Stimulated activated CD8-positive, alpha-beta memory T cell treated with anti-CD3 and anti-CD28 coated beads, Interleukin-7, amount 100 ng/mL, for 48 hours (primary cell): ENCODE measurements at places on chromosomes 4 and X.

DNA sequence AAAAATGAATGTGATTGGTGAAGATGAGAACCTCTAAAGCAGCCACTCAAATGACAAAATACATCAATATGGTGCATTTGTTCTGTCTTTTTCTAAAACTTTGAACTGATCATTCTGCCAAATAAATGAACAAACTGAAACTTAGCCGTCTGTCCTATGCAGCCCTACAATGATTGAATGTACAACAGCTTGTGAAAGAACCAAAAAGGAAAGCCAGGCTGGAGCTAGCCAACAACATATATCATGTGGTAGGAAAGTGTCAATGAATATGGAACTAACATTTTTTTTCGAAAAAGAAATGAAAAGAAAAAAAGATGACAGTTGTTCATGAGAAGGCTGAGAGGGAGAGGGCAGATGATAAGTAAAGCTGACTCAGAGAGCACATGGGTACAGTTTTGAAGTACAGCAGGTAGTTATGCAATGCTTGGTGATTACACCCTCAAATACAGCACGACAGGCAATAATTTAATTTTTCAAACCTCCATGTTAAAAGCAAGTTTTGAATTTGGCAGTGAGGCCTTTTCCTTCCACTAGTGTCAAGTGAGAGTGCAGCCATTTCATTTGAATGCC is 21.2 kb upstream of the SLC7A11 start:
- DNase-seq = no peak

- no peak for DNase-seq
Observed at GRCh38 chr4:87018753-87019152, 83.9 kb downstream of the AFF1 start.

- no peak for DNase-seq
Observed at GRCh38 chrX:95427389-95427788, 1257.3 kb upstream of the DIAPH2 start.

GRCh38 chr4:171979461-171979860 is 166.3 kb downstream of the GALNTL6 start:
- no peak for DNase-seq

- no peak for DNase-seq
Observed at GRCh38 chr4:110119337-110119736, 79.1 kb downstream of the ELOVL6 start.

DNA sequence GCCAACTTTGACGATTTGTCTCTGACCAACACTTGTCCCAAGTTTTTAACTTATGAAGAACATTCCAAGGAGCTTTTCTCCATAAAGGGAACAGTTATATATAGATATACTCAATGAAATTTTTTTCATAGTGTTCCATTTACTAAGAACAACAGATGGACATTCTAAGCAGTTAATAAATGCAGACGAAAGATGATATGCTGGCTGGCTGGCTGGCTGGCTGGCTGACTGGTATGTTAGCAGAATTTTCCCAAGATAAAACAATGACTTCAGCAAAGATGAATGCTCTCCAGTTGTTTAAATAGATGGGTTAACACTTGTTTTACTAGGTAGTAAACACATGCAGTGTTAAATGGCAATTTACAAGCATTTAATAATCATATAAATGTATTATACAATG is 62.2 kb downstream of the SPANXN3 start:
- no peak for DNase-seq

- DNase-seq = no peak
Observed at GRCh38 chrX:150352114-150352513, 11.0 kb upstream of the MAMLD1 start.

DNA sequence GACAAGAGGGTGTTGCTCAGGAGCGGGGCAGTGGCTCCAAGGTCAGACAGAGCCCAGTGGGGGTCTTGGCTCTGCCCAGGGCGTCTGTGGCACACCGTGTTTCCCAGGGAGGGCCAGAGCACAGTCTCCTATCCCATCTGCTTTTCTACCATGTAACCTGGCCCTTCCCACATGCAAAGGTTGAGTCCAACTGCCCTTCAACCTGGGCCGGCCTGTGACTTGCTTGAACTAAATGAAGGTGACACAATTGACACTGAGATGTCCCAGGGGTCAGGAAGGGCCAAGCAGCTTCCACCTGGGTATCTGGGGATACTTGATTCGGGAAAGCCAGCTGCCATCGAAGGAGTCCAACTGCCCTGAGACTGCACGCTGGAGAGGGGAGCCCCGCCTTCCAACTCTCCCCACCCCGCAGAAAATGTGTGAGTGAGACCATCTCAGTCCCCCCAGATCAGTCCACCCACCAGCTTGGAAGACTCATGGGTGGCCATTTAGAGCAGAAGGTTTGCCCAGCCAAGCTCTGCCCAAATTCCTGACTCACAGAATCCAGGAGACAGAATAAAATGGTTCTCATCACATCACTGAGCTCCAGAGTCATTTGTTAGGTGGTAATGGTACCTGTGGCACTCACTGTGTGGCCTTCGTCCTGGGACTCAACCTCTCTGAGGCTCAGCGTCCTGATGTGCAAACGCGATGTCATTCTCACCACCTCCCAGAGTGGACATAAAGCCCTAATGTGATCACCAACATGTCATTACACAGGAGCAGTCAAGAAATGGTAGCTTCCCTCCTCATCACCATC is 18.1 kb downstream of the PPP2R2C start:
- no peak for DNase-seq

DNA sequence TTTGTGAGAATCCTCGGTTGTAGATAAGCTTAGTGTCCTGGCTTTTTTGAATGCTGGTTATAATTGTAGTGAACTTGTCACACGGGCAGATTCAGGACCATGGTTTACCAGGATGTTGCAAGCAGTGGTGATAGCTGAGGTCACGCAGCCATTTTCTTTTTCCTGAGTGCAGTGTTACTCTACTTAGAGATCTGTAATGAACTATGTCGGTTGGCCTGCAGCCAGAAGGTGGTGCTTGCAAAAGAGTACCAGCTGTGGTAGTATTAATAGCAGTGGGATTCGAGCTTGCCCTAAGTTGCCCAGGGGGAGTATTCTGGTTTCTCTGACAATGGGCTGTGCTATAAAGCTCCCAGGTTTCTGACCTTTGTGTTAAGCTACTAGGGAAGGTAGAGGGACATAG is 368.9 kb downstream of the SLITRK2 start:
- no peak for DNase-seq

DNA sequence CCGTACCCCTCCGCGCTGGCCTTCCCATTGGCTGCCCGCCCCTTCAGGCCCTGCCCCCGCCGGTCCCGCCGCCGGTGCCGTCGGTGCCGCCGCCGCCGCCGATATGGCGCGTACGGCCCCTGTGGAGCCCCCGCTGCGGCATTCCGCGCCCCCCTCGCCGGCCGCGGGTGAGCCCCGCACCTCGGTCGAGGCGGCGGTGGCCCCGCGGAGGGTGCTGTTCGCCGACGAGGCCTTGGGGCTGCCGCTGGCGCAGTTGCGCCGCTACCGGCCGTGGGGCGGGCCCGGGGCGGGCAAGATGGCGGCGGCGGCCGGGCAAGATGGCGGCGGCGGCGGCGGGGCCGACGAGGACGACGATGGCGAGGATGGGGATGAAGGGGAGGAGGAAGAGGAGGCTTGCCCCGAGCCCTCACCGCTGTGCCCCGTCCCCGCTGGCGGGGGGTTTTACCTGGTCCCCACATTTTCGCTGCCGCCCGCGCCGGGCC is at the start of gene PPP1R3F:
PPP1R3F (plus strand) TSS at position 27 of the 482 bp plus-strand sequence; CDS start at position 104, 77 bp downstream.
- DNase-seq = peak; percentile 74

DNA sequence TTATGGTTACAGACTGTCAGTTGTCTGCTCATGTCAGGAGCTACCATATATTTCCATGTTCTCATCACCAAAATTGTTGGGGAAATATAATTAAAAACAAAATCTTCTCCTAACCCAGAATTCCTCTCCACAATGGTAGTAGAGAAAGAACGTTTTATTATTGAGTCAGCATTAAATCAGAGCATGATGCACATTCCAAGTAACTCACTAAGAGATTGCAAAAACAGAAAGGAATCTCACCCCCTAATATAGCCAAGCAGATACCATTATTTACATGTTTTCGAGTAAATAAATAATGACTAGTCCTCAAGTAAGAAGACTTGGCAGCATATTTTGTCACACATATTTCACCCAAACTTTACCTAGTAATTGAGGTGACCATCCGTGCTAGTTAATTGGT is 36.2 kb upstream of the ARHGEF6 start:
- DNase-seq = no peak

DNA sequence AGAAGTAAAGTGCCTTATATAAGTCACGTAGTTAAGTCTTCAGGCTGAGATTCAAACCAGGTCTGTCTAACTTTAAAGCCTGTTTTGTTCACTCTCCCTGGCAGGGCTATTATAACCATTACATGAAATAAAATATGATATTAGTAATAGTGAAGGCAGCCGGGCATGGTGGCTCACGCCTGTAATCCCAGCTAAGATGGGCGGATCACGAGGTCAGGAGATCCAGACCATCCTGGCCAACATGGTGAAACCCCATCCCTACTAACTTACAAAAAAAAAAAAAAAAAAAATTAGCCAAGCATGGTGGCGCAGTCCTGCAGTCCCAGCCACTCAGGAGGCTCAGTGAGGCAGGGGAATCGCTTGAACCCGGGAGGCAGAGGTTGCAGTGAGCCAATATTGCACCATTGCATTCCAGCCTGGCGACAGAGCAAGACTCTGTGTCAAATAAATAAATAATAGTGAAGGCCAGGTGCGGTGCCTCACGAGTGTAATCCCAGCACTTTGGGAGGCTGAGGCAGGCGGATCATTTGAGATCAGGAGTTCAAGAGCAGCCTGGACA is 22.1 kb upstream of the SOWAHD start:
- no peak for DNase-seq

DNA sequence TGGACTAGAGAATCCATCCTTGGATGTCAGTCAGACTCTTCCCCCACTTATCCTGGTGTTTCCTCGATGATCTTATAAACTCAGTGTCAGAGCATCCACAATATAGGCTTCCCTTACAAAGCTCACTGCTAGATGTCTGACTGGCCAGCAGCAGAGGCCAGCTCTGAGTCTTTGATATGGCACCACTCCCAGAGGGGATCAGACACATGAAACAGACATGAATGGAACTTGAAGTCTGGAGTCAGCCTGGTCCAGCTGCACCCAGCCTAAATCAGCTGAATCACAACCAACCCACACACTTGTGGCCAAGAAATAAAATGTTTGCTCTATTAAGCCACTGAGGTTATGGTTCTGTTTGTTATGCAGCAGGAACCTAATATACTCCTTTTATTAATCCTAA is 129.6 kb upstream of the MED14 start:
- DNase-seq = no peak

DNA sequence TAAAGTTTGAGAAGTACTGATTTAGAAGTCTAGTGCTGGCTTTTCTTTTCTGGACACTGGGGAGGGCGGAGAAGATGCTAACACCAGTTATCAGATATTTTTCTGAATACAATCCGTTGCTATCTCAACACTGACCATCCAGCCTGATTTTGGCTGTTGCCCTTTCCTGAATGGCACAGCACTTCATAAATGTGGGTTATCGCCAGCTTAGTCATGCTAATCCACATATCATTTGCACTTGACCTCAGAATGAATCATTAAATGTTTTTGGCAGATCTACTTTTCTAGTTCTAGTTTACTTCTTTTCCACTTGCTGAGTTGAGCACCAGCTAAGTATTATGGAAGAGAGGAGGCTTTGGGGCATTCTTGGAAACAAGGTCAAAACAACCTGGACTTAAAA is 60.8 kb upstream of the ESX1 start:
- DNase-seq = no peak

GRCh38 chrX:16171944-16172343 is 4.7 kb downstream of the MAGEB17 start:
- DNase-seq = no peak

GRCh38 chrX:146887020-146887419 is 72.5 kb upstream of the CXorf51A start:
- no peak for DNase-seq

- no peak for DNase-seq
Observed at GRCh38 chr4:183101956-183102480, 3.0 kb downstream of the WWC2 start.

DNA sequence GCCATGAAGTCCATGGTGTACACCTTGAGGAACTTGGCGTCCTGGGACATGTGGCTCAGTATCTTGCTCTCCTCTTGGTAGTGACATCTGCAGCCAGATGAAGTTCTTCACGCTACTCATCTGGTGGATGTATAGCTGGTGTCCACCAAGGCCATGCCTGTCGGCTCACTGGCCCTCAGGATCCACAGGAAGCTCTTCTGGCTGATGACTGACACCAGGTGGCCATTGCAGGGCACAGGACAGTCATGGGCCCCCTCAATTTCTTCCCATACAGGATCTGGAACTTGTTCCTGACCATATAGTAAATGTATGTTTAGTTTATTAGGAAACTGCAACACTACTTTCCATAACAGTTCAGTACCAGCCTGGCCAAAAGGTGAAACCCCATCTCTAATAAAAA is 10.3 kb upstream of the CLCN5 start:
- no peak for DNase-seq

- no peak for DNase-seq
Observed at GRCh38 chr4:102598086-102598761, 97.1 kb downstream of the NFKB1 start.

GRCh38 chrX:43741843-43742573 is 85.9 kb downstream of the MAOA start:
- DNase-seq = no peak

- DNase-seq = no peak
Observed at GRCh38 chrX:42602136-42602535, 175.8 kb downstream of the PPP1R2C start.

DNA sequence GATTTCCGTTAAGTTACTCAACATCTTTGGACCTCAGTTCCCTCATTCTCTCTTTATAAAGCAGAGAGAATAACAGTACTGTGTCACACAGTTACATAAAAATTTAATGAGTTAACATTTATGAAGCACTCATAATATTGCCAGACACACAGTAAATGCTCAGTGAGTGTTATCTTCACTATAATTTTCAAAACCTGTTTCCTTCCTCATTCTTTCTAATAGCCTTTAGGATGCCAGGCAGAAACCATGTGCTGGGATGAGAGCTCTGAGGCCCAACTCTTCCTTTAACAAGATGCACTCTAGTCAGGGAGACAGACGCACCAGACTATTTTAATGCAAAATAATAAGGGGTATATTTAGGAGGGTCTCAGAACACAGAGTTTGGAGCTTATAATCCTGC is 208.2 kb downstream of the STK32B start:
- DNase-seq = no peak

- no peak for DNase-seq
Observed at GRCh38 chr4:181950372-181951127, 292.7 kb upstream of the TENM3 start.

- no peak for DNase-seq
Observed at GRCh38 chrX:133847340-133847994, 137.9 kb downstream of the GPC3 start.

DNA sequence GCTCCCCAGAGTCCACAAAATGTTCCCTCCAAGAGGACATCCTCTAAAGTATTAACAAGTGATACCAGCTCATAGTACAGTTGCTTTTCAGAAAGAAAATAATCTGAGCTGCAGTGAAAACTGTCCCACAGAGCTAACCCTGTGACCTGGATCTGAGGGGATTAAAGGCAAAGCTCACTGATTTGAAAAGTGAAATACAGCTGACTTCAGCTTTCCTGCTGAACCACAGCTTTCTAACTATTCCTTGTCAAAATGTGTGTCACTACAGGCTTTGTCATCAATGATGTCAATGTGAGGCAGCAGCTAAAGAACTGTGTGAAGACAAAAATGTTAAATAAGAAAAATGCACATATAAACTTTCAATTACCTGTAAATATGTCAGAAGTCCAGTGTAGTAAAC is 36.9 kb downstream of the DCHS2 start:
- no peak for DNase-seq

GRCh38 chr4:165070560-165070959 is 16.9 kb downstream of the TRIM75 start:
- DNase-seq = no peak
